ENCODE measurements at places on chromosomes 5 and 9.

DNA sequence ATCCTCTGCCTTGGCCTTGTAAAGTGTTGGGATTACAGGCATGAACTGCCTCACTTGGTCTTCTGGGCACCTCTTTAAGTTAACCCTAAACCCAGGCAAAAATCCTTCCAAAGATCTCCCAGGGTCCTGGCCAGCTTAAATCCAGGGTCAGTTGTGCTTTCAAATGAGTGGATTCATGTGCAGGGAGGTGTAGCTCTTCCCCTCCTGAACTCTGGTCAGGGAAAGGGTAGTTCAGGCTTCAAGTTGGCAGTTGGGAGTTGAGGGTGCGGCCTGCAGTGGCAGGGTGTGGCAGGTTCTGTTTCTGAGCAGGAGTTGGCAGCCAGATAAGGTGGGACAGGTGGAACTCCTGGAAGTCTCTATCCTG is 3.6 kb downstream of the HNRNPAB start:
- no peak for DNase-seq

DNA sequence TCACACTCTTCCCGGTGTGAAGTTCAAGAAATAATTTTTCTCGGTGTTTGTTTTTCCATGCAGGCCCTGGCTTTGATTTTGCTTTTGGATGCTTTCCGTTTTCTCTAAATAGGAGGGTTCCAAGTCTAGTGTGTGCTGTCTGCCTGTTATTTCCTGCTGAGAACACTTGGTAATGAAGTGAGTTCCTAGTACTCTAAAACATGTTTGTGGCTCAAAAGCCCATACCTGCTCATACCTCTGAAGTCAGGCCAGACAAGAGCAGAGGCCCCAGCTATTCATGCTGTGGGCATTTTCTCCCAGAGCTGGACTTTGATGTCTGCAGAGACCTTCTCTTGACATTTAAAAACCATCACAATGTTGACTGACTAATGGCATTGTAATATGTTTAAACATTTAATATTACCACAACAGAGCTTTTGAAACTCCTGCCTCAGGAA is 211.2 kb downstream of the GOLPH3 start:
- no peak for DNase-seq

- DNase-seq: no peak
Observed at GRCh38 chr9:70563431-70564204, 149.2 kb upstream of the KLF9 start.

GRCh38 chr5:6868575-6869215 is 155.5 kb downstream of the TENT4A start:
- no peak for DNase-seq

DNA sequence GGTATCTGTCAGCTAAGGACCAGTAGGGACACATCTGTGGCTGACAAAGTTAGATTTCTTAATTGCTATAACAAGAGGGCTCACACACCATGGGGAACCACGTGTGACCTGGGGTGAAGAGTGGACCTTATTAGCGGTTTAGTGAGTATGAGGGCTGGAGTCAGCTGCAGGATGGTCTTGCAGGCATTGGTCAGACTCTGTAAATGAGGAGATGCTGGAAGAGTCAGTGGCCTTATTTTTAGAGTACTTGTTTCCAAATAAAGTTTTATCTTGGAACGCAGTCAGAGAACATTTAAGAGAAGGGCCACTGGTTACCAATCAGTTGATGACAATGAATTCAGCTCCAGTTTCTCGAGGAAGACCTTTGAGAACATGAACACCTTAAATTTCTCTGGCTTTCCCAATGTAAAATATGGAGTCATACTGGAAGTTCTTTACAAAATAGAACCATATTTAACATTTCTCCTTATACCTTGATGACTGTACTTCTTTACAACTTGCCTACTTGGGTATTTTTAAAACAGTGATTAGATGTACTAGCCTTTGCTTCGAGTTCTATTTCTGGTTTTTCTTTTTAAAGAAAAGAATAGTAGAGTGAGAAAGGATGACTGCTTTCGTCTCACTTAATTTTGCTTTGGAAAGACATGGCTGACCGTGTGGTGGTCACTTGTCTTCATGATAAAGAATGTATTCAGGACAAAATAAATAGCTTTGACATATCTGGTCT is 185.9 kb upstream of the S1PR3 start:
- no peak for DNase-seq
